ENCODE measurements at places on chromosomes 12 and 14.

GRCh38 chr12:75212072-75212471 lies 2.4 kb upstream of the KCNC2 start:
- no peak overlapping the region for H3K4me3 ChIP-seq
- peaks cover 3% of the 10 kb centered on the region for H3K36me3 ChIP-seq
- DNase-seq: no peak
- peaks cover 6% of the 10 kb centered on the region for H3K4me1 ChIP-seq

DNA sequence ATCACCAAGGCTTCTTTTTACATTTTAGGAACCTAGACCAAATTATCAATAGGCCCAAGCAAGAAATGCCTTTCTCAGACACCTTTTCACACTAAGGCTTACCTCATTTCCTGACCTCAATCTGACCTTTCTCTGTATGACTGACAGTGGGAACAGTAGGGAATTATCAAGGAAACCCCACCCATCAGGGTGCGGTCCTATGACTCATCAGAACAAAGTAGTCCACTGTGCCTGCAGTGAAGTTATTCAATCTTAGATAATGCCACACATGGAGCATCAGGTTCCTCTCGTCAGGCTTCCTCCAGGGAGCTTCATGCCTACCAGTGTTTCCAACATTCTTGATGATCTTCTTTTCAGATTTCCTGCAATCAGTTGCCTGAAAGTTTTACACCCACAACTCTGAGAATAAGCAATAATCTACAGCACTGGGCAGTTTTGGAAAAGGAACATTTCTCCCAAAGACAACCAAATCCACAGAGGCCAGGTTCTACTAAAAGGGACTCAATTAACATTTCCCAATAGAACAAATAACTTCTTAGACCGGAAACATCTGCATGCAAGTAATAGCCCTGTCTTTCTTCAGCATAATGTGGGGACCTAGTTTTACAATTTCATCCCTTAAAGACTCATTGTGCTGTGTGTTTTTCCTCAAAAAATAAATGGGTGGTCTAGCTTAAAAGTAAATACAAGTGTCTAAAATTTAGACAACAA lies 35.9 kb upstream of the TMTC2 start:
- H3K27me3 ChIP-seq: no peaks in the 10 kb centered on the region
- H3K4me1 ChIP-seq: peaks cover 7% of the 10 kb centered on the region
- no peak overlapping the region for H3K27ac ChIP-seq
- no peaks in the 10 kb centered on the region for H3K36me3 ChIP-seq
- DNase-seq: no peak

- H3K36me3 ChIP-seq: peaks cover under 1% of the 10 kb centered on the region
- no peak overlapping the region for H3K4me3 ChIP-seq
- no peak for DNase-seq
- peak overlapping the region; percentile 41 for H3K27ac ChIP-seq
- peaks cover 23% of the 10 kb centered on the region for H3K4me1 ChIP-seq
Measured at GRCh38 chr14:71363946-71364925, 457.0 kb downstream of the PCNX1 start.

DNA sequence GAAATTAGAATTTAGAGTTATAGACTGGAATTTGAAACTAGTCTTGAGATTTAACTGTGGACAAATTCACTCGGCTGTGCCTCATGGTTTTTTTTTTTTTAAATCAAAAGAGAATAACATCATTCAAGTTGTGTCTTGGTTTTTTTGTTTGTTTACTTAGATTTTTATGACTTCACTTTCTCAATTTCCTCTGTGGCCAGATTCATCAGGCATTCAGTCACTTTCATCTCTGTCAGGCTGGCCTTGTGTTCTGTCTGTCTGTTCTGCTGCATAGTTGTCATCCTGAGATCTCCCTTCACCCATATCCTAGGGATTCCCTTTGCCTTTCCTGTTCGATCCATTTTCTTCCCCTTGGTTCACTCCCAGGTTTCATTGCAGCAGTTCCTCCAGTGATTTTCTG lies 10.0 kb downstream of the MARK3 start:
- H3K4me3 ChIP-seq: peak overlapping the region; percentile 52
- peaks cover 3% of the 10 kb centered on the region for H3K36me3 ChIP-seq
- DNase-seq: no peak

DNA sequence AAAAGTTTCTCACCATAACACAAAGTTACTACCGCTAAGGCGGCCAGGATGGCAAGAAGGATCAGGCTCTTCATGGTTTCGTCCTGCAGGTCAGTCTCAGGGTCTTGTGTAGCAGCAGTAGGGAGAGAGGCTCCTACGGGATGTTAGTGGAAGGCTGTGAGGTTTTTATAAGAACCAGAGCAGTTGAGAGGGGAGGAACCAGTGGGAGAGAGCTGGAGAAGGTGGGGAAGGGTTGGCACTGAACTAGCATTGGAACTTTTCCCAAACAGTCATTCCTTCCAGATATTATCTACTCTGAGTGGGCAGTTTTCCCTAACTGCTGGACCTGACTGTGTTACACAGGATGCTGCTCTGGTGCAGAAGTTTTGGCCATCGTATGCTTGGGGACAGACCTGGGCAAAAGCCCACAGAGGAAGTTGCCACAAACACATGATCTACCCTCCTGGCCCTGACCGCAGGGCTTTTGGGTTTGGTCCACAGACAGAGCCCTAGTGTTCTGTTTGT lies at the start of gene MGP:
MGP (minus strand) TSS at position 137 of the 504 bp plus-strand sequence; CDS start at position 74, 63 bp downstream.
- H3K4me3 ChIP-seq: peak within 1 kb of the TSS; percentile 67
- peak within 1 kb of the TSS; percentile 78 for H3K27ac ChIP-seq
- peaks cover 22% of the 10 kb centered on the region for H3K27me3 ChIP-seq
- H3K4me1 ChIP-seq: peaks cover 13% of the 10 kb centered on the region

DNA sequence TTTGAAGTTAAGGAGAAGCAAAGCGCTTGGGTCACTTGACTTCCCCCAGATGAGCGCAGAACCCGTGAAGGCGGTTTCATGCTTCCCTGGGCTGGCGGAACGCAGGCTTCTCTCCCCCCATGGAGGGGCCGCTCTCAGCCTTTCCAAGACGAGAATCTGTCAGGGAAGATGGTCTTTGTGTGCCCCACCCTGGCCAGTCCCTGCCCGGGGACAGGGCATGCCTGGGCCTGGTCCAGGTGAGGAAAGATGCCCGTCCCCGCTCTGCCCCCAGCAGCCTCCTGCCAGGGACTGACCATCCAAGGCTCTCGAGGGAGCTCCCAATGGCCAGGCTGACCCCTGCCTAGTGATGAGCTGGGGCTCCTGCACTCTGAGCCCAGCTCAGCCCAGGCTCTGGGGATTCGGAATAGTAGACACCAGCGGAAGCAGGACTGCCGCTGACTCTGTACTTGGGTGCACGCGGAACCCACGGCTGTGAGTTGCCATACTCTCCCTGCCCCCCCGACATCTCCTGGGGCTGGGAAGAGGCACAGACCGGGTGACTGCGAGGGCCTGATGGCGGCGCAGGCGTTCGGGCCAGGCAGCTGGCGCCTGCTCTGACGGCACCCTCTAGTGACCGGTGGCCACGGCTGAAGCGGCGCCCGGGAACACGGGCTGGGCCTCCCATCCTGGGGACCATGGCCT lies 142.2 kb upstream of the FKBP4 start:
- H3K36me3 ChIP-seq: no peaks in the 10 kb centered on the region
- no peak overlapping the region for H3K27ac ChIP-seq
- no peak overlapping the region for H3K4me3 ChIP-seq

- no peak for DNase-seq
- H3K36me3 ChIP-seq: no peaks in the 10 kb centered on the region
- no peaks in the 10 kb centered on the region for H3K27me3 ChIP-seq
- H3K4me1 ChIP-seq: no peaks in the 10 kb centered on the region
- H3K4me3 ChIP-seq: no peak overlapping the region
- no peak overlapping the region for H3K27ac ChIP-seq
Measured at GRCh38 chr14:26403760-26404159, 194.1 kb downstream of the NOVA1 start.

GRCh38 chr12:18851271-18851670 lies 113.4 kb downstream of the CAPZA3 start:
- no peak for DNase-seq
- no peaks in the 10 kb centered on the region for H3K36me3 ChIP-seq
- H3K27me3 ChIP-seq: peaks cover 11% of the 10 kb centered on the region

- no peaks in the 10 kb centered on the region for H3K4me1 ChIP-seq
- DNase-seq: no peak
- H3K27ac ChIP-seq: no peak overlapping the region
Measured at GRCh38 chr14:105156414-105157375, 11.9 kb downstream of the JAG2 start.

DNA sequence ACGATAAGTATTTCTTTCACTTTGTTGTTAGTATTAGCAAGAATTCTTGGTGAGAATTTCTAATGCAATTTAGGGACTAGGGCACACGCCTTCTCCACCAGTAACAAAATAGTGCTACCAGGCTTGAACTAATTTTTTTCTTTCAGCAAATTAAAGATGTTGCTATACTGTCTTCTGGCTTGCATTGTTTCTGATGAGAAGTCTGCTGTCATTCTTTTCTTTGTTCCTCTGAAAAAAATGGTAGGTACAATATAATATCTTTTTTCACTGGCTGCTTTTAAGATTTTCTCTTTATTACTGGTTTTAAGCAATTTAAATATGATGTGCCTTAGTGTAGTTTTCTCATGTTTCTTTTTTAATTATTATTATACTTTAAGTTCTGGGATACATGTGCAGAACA lies 171.2 kb downstream of the PCNX1 start:
- DNase-seq: no peak
- H3K4me1 ChIP-seq: peaks cover 36% of the 10 kb centered on the region
- H3K36me3 ChIP-seq: peaks cover 17% of the 10 kb centered on the region
- H3K4me3 ChIP-seq: no peak overlapping the region

- no peak overlapping the region for H3K4me3 ChIP-seq
- no peak overlapping the region for H3K27ac ChIP-seq
- peaks cover 7% of the 10 kb centered on the region for H3K27me3 ChIP-seq
- no peaks in the 10 kb centered on the region for H3K4me1 ChIP-seq
- H3K36me3 ChIP-seq: peaks cover 2% of the 10 kb centered on the region
Measured at GRCh38 chr14:101055776-101056374, 152.4 kb upstream of the RTL1 start.

DNA sequence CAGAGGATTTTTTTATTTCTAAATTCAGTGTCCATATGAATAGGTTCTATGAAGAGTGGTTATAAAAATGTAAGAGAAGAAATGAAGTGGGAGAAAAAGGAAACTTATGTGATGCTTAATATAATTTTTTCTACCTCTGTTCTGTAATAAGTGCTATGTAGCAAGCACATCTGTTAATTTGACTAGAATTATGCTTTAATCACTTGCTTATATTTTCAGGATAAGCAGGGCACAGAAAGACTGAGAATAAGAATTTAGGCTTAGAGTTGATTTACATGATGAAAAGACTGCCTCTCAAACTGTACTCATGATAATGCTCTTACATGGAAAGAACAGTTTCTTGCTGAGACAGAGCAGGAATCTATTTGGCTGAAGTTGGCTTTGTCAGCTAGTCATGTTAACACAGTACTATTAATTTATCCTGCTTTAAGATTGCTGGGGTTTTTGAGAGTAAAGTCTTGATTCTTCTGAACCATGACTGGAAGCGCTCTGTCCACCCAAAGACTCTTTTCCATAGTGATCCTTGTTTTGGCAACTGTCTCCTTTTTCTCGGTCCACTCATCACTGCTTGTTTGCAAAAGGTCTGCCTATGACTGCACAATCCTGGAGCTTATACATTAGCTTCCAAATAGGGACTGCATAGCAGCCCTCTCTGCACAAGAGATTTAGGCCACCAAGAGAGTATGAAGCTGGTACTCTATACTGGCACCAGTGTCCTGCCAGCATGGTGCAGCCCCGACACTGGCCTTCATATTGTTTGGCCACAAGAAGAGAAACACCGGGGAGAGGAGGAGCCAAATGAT lies 98.8 kb downstream of the AKAP6 start:
- no peaks in the 10 kb centered on the region for H3K36me3 ChIP-seq
- no peaks in the 10 kb centered on the region for H3K4me1 ChIP-seq
- no peak overlapping the region for H3K4me3 ChIP-seq
- peaks cover 15% of the 10 kb centered on the region for H3K27me3 ChIP-seq

DNA sequence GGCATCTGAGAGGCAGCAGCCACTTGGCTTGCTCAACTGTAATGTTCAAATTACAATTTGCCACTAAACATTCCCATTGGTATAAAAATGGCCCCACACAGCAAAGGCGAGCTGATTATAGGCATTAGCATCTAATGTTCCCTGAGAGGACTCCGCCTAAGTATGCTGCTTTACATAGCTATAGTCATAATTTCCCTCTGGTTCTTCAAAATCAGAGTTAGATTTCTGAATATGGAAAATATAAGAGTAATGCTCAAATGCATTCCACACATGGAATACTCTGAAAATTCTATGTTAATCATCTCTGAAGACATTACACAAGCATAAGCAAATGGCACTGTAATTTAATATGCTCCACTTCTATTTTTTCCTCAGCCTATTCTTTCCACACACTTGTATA lies 83.7 kb upstream of the BTG1 start:
- no peak overlapping the region for H3K4me3 ChIP-seq
- no peaks in the 10 kb centered on the region for H3K36me3 ChIP-seq
- H3K27me3 ChIP-seq: no peaks in the 10 kb centered on the region
- no peaks in the 10 kb centered on the region for H3K4me1 ChIP-seq
- DNase-seq: no peak
- no peak overlapping the region for H3K27ac ChIP-seq

GRCh38 chr14:49961270-49962222 lies 68.7 kb downstream of the ARF6 start:
- H3K4me3 ChIP-seq: no peak overlapping the region
- H3K36me3 ChIP-seq: no peaks in the 10 kb centered on the region
- peak overlapping the region; percentile 34 for H3K27ac ChIP-seq
- peaks cover 9% of the 10 kb centered on the region for H3K4me1 ChIP-seq
- no peaks in the 10 kb centered on the region for H3K27me3 ChIP-seq

DNA sequence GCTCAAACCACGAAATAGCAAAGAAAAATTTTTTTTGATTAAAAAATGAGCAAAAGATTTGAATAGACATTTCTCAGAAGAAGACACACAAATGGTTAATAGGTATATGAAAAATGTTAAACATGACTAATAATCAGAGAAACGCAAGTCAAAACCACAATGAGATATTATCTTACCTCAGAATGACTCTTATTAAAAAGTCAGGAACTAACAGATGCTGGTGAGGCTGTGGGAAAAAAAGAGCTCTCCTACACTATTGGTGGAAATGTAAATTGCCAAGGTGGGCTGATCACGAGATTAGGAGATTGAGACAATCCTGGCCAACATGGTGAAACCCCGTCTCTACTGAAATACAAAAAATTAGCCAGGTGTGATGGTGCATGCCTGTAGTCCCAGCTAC lies 315.5 kb upstream of the FLRT2 start:
- H3K4me3 ChIP-seq: no peak overlapping the region
- no peaks in the 10 kb centered on the region for H3K27me3 ChIP-seq
- no peaks in the 10 kb centered on the region for H3K4me1 ChIP-seq

DNA sequence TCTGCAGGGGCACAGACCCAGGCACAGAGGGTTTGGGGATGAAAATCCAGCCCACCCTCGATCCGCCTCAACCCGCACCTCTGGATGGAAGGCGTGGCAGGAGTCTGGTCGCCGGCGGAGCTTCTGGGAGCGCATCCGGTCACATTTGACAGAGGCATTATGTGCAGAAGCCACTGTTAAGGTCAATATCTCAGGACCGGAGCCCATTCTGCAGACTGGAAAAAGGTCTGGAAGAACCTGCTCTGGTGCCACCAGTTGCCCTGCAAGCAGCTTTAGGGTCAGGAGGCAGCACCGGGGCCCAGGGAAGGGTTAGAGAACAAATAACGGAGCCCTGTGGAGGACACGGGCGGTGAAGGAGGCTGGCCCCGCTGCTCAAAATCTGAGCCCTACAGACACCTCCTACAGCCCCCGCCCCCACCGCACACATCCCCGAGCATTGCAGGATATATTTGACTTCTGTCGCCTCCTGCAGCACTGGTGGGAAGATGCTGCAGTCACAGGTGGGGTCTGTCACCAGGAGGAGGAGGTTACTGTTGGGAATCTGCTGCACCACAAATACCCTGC lies 25.1 kb upstream of the LRTM2 start:
- H3K27me3 ChIP-seq: no peaks in the 10 kb centered on the region
- peak overlapping the region; percentile 27 for H3K27ac ChIP-seq
- H3K4me3 ChIP-seq: peak overlapping the region; percentile 74
- no peaks in the 10 kb centered on the region for H3K36me3 ChIP-seq
- peaks cover 31% of the 10 kb centered on the region for H3K4me1 ChIP-seq
- no peak for DNase-seq
